ENCODE measurements at places on chromosomes 1 and 21.
A peak's percentile ranks its signal among the peaks of the same experiment; 100 is the strongest.

- DNase-seq = no peak
These were observed 12.0 kb upstream of the ARHGEF19 start for GRCh38 chr1:16224472-16224871.

- peak; percentile 94 for DNase-seq
These were observed 29.8 kb upstream of the ZBTB21 start for GRCh38 chr21:42039911-42040351.

DNA sequence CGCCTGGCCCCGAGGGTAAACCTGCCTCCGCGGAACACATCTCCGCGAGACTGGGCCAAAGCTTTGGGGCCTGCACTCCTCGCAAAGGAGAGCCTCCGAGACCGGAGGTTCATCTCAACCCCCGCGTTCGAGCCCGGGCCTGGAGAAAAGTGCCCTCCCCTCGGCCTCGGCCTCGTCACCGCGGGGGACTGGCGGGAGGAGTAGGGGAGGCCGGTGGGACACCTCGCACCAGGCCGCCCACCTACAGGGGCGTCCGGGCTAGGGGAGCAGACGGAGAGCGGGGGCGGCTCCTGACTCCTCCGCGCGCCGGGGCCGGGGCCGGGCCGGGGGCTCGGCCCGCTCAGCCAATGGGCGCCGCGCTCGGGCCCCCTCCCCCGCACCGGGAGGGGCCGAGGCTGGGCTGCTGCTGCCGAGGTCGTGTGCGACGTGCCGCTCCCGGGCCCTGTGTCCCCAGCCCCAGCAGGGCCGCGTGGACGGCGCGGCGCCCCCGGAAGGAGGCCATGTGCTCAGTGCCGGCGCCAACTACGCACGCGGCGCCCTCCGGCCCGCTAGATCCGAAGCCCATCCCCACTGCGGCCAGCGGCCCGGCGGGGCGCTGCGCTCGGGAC, 684 bp downstream of the SLC2A1 start:
- peak; percentile 64 for DNase-seq

DNA sequence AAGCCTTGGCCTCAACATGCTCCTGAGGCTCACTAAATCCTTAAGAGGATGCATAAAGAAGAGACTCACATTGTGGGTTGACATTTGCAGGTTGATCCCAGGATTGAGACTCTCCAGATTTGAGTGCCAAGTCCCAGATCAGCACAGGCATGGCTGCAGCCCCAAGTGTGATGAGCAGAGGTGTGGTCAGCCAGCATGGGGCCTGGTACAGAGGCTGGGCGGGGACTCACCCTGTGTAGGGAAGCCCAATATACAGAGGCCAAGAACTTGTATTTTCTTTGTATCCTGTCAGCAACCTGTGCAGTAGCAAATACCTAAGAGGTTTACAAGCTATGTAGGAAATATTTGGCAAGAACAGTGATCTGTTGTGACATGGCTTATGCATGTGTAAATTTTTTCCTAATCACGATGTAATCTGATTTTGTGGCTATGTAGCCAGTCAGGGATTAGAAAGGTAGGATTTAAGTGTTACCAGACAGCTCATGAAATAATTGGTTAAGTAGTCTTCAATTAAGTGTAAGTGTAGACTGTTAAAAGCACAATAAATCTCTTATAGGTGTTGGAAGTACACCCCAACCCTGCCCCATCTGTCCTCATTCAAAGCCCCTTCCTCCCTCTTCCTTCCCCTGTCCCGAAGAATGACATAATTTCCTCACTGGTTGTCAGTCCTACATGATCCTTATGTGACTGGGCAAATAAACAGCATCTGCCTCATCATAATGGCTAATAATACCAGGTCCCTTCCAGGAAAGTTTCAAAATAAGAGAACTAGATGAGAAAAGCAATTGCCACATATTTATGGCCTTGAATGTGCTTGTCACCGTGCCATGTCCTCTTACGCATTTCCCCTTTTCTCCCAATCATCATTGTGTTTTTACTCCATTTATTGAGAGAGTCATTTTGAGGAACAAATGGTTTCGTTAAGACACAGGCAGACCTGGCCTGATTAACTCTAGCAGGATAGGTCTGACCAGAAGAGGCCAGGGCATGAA, 120.9 kb downstream of the HLX start:
- DNase-seq = no peak

DNA sequence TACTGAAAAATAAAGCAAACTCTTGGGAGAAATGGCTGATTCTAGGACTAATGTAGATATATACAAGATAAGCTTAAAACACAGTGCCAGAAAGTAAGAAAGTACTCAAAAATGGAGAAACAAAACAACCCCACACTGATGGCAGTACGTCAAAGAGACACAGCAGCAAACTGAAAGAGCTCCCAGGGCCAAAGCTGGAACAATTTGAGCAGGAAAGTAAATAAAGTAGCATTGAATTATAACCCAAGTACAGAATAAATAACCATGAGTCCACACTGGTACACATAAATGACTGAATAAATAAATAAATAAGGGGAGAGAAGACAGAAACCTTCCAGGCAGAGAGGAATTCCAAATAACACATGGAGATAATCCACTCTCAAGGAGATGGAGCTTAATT, 120.9 kb downstream of the GLUL start:
- no peak for DNase-seq

DNA sequence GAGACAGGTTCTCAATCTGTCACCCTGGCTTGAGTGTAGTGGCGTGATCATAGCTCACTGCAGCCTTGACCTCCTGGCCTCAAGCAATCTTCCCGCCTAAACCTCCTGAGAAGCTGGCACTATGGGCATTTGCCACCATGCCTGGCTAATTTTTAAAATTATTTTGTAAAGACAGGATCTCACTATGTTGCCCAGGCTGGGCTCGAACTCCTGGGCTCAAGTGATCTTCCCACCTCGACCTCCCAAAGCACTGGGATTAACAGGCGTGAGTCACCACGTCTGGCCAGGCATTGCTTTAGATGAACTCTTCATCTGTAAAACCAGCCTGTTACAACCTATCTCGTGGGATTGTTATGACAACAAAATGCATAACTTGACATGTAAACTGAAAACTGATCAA, 2.4 kb downstream of the COA6 start:
- DNase-seq = no peak

GRCh38 chr1:205319081-205320018, 2.2 kb downstream of the NUAK2 start:
- peak; percentile 61 for DNase-seq

DNA sequence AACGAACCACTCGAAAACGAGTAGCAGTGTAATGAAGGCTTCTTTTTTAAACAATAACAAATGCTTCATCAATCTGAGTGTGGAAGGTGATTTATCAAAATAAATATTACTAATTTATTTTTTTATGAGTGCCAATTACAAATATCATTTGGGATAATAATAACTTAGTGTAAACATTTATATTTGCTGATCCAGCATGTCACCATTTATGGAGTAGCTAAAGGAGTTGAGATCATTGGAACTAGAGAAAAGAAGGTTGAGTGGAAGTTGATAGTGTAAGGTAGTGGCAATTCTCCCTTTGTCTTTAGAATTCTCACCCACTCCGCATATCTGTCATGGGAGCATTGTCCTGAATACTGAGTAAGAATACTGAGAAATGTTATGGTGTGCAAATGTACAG, 67.1 kb upstream of the KIF26B start:
- DNase-seq = no peak

- DNase-seq = no peak
These were observed 3.8 kb downstream of the TRABD2B start for GRCh38 chr1:47993416-47993740.

DNA sequence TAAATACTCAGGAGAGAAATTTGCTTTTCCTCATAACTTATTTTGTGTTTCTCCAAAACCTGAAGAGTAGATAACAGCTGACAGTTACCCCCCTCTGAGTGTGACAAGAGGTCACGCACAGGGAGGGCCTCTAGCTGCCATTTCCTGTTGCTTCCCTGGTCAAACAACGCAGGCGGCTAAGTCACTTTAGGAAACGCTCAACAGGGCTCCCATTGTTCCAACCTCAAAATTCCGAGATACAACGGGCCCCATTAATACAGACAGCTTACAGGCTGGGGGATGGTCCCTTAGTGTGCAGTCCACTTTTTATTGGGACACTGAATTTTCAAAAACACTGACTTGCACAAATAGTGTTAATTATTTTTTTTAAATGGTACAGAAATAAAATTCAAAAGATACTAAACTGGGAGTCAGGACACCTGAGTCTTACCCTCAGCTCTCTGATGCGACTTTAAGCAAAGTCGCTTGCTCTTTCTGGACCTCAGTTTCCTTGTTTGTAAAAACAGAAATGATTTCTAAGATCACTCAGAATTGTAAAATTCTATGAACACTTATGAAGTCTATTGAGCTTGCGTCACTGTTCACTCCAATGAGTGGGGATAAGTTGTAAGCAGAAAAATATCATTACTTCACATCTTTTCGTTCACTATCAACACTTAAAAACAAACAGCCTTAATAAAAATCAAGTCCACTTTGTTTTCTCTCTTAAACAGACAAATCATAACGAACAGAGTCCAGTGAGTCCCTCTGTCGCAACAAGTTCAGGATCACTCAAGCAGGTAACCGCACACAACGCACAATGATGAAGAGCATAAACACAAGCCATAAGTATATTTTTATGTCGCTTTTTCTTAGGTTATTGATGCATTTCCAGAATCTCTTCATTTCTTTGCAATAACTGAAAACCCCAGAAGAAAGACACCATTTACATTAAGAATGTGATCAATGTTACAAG, 13.5 kb downstream of the LZIC start:
- DNase-seq = no peak

DNA sequence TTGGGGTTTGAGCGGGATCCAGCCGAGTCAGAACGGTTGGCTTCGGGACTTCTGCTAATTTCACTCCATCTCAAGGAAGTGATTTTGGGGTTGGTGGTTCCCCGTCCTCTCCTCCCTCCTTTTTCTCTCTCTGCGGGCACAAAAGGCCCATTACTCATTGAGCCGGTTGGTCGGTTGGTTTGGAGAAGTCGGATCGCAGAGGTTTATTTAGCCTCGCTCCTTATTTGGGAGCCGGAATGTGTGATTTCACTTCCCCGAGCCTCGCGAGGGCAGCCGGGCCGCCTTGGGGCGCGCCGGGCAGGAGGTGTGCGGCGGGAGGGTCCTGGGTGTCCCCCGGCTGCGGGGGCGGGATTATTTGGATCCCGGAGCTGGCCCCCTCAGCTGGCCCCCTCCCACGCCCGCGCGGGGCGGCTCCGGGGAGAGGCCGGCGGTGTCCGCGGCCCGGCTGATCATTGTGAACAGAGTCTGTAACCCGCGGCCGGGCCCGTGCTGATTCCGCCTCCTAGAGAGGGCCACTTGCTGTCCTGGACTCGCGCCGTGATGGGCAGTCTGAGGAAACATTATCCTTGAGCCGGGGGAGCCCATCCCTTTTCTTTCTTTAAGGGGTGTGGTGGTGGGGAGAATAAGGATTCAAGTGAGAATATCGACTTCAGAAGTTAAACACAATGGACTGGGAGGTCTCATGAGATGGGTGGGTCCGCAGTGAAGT, 1.2 kb downstream of the MAPKAPK2 start:
- DNase-seq = peak; percentile 77

- peak; percentile 21 for DNase-seq
These were observed 26.3 kb downstream of the PRDX6 start for GRCh38 chr1:173503391-173503790.

DNA sequence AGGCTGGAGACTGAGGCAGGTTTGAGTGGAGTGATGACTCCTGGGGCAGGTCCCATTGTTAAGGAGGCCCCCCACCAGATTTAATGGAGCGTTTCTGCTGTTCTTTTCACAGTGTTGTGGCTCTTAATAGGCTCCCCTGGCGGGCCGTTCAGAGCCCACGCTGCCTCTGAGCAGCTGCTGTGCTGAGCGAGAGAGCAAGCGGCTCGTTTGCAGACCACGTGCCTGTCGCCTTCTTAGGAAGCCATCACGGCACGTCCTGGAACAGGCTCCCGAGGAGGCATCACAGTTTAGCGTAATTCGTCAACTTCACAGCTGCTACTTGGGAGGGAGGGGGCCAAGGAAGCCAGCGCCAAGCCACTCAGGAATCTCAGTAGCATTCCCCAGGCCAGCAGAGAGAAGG, 70.5 kb upstream of the CTTNBP2NL start:
- DNase-seq = no peak

DNA sequence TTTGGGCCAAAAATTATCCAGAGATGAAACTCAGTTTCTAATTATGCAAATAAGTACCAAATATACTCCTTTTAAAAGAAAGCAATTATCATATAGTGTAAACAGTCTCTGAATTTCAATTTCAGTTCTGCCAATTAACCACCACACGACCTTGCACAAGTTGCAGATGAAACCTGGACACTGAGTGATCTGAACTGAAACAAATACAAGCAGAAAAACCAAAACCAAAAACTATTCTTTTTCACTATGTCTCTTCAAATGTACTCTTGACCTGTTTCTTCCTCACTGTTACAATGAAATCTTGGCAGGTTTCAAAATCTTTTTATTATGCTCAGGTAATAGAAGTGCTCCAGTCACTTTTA, 79.2 kb downstream of the TYW3 start:
- DNase-seq = no peak

- no peak for DNase-seq
These were observed 9.6 kb upstream of the AMY2B start for GRCh38 chr1:103561643-103562395.

DNA sequence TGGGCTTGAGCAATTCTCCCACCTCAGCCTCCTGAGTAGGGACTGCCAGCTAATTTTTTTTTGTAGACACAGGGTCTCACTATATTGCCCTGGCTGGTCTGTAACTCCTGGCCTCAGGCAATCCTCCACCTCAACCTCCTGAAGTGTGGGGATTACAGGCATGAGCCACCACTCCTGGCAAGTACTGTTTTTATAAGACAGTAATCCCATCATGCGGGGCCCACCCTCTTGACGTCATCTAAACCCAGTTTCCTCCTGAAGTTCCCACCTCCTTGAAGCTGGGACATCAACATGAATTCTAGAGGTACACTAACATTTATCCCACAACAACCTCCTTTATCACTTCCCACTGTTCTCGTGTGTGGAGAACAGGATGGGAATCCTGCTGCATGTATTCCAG, 104.7 kb downstream of the SPATA46 start:
- DNase-seq = no peak

DNA sequence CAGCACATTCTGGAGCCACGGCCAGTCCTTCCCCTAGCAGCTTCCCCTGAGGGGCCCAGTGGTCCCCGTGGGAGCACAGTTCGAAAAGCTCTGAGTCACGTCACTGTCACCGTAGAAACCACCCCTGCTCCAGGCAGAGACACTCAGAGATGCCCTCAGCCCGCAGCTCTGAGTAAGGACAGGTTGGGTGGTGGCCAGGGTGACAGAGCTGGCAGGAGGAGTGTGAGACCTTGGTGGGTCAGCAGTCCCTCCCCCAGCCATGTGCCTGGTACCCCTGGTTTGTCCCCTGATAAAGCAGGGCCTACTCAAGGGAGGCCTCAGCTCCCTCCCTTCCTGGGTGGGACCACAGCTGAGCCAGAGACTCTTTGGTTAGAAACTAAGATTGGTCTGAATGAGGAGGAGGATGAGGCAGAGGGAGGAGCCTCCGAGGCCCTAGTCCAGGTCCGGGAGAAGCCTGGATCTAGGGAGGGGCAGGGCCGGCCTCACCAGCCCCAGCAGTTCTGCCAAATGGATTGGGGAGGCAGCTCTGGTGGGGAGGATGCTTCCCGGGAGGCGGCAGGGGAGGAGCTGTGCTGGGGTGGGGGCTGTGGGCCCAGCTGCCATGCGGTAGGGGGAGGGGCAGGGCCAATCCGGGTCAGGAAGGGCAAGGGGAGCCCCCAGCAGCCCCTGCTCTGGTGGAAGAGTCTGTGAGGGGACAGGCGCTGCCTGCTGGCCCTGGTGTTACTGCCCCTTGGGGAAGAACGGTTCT, 55.2 kb downstream of the SLC9A1 start:
- DNase-seq = peak; percentile 65

GRCh38 chr1:23651069-23651808, 40.4 kb upstream of the RPL11 start:
- no peak for DNase-seq

GRCh38 chr1:21667348-21668231, 1.6 kb downstream of the RAP1GAP start:
- DNase-seq = no peak

- peak; percentile 99 for DNase-seq
These were observed 50.6 kb upstream of the LYST start for GRCh38 chr1:235917267-235917811.

All from fibroblast of skin of abdomen (primary cell).